ENCODE measurements at places on chromosomes 4 and X.

DNA sequence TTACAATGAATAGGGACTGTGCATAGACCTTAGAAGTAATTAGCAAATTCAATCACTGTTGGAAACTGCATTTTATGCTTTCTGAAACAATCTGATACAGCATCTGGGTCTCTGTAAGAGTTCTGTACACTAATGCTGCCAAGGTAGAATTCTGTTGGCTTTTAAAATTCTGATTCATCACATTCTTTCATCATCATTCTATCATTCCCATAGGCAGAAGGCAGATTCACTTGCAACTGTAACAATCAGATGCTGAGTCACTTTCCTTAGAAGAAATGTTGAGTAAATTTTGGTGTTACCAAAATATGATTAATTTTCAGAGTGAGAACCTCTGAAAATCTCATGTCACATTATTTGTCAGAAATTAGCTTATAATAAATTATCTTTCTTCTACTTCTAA, 267.2 kb downstream of the MAPK10 start:
- DNase-seq = no peak

DNA sequence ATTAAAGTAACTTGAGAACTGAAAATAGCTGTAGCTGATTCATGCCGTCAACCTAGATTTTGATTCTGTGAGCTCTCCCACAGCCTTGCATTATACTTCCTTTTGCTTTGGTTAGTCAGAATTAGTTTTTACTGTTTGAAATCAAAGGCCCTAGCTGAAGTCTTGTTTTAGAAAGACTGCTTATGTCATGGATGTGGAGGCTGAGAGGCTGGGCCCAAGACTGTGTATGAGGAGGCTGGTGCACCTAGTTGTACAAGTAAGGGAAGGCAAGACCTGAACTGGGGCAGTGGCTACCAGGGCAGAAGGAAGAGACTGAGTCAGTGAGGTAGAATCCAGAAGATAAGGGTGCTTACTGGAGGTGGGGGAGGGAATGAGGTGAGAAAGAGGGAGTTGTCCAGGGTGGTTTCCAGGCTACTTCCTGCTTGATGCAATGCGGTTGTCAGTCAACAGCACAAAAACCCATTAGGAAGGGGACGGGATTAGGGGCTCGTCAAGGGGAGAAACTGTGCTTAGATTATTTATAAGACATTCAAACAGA, 76.2 kb upstream of the PAGE3 start:
- DNase-seq = no peak

- DNase-seq = no peak
Measured at GRCh38 chr4:54840992-54841768, 183.4 kb downstream of the KIT start.

DNA sequence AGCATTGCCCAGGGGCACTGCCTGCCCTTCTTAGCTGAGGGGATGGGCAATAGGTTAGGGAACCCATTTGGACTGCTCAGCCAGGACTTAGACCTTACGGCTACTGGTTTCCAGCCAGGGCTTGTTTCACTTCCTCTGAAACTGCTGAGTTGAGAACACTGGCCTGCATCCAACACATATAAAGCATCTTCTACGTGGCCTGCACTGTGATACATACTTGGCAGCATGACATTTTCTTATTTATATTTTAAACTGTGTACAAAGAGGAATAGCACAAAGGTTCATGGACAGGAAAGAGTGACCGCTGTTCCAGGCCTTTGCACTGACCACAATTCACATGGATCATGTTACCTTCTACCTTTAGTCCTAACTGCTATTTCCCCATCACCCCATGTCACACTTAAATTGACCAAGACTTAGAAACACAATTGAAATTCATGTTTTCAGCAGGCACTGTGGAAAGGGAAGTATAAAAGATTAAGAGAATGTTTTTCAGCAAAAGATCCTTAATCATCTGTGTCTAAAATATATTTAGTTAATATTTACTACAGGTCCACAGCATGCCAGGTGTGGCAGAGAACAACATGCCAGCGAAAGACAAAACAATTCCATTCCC, 43.7 kb downstream of the NLGN4X start:
- no peak for DNase-seq

GRCh38 chr4:123676890-123677229, 280.3 kb downstream of the SPRY1 start:
- no peak for DNase-seq

DNA sequence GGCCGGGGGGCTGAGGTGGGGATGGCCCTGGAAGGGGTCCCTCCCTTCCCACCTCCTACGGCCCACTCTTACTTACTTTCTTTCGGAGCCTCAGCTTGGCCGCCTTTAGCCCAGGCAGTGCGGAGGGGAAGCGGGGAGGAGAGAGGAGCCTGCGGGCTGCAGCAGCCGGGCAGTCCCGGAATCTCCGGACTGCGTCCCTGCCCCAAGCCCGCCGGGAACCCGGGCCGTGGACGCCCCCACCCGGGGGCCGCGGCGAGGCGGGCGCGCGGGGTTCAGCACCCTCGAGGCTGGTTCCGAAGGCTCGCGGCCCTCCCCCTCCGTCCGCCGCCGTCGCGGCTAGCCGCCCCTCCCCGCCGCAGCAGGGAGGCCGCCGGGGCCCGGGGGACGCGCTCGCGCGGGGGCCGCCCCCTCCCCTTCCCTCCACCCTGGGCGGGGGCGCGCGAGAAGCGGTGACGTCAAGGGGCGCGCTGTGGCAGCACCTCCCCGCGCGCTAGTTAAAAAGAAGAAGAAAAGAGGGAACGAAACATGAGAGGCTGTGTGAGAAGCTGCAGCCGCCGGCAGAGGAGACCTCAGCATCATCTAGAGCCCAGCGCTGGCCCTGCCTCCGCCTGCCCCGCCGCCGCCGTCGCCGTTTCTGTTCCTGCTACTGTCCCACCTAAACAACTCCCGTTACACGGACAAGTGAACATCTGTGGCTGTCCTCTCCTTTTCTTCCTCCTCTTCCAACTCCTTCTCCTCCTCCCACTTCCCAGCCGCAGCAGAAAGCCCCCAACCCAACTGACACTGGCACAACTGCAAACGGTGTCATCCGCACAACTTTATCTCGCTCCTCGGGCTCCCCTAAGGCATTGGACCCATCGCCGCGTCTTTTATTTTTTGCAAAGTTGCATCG, at the start of gene HHIP:
Gene HHIP (plus strand): TSS at position 526 of the 892 bp plus-strand sequence. CDS start 520 bp downstream, outside the sequence.
- peak; percentile 50 for DNase-seq

GRCh38 chrX:134019567-134020206, 34.3 kb upstream of the GPC3 start:
- DNase-seq = no peak

DNA sequence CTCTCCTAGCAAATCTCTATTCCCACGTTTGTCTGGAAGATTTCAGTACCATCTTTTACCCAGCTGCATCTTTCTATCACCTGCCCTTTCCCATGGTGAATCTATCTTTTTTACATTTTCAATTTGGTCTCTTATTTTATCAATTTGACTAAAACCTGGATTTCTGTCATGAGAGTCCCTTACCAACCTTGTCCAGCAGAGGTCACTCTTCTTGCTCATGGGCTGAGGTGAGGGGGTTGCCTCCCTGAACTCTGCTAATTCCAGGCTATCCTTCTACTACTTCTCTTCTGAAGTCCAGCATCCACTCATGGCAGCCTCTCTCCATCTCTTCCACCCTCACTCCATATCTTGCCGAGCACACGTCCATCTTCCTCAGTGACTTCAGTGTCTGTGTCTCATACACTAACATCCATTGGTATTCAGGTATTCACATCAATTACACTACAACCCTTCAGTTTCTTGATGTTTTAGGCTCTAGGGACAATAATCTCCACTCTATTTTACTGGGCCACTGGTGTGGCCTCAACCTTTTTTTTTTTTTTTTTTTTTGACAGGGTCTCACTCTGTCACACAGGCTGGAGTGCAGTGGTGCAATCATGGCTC, 17.8 kb upstream of the ZNF827 start:
- no peak for DNase-seq

DNA sequence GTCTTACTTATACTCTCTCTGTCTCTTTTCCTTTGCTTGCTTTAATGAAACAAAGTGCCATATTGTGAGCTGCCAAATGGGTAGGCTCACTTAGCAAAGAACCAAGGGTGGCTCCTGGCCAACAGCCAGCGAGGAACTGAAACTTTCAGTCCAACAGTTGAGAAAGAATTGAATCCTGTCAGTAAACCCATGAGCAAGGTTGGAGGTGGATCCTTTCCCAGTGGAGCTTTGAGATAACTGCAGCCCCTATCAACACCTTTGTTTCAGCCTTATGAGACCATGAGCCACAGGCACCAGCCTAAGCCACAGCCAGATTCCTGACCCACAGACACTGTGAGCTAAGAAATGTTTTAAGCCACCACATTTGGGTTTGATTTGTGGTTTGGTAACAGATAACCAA, 362.2 kb downstream of the PDGFC start:
- DNase-seq = no peak

- peak; percentile 50 for DNase-seq
Measured at GRCh38 chr4:1008840-1009541, 2.4 kb upstream of the FGFRL1 start.

DNA sequence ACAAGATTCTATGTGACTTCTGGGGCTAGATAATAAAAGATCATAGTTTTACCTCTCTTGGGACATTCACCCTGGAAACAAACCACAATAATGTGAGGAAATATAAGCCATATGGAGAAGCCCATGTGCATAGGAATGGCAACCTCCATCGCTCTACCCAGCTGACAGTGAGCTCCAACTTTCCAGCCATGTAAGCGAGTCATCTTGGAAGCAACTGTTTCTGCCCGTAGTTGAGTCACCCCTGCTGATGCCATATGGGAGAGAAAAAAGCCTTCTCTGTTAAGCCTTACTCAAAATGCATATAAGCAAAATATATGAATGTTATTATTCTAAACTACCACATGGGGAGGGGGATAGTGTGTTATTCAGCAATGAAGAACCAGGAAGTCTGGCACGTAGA, 31.4 kb upstream of the RELL1 start:
- no peak for DNase-seq

DNA sequence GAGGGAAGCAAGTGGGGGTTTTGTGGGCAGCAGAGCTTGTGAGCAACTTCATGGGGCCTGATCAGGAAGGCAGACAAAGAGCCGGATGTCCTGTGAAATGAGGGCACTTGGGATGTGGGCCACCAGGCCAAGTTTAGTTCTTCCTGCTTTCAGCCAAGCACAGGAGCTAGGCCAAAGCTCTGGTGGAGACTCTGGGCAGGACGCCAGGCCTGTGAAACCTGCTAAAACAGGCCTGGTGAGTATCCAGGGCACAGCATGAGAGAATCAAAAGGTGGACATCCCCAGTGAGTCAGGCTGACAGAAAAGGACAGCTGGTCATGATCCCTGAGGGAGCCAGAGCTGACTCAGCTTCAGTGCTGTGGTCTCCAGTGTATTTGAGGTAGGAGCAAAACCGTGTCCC, 95.7 kb downstream of the NPNT start:
- peak; percentile 75 for DNase-seq

DNA sequence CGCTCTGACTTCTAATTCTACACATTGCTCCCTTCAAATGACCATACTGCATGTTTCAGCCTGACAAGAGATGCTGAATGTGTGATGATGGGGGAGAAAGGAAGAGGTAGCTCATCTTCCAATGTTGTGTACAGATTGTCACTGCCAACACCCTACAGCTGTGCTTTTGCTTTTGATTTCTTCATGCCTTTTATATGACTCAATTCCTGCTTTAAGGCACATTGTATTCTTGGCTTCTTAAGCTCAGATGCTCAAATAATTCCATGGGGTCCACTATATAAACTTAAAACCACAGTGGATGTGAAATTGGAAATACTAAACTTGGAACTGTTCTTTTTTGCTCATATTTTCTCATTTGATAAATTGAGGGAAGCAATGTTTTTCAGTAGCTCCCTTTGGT, 183.2 kb upstream of the WDFY3 start:
- DNase-seq = no peak

DNA sequence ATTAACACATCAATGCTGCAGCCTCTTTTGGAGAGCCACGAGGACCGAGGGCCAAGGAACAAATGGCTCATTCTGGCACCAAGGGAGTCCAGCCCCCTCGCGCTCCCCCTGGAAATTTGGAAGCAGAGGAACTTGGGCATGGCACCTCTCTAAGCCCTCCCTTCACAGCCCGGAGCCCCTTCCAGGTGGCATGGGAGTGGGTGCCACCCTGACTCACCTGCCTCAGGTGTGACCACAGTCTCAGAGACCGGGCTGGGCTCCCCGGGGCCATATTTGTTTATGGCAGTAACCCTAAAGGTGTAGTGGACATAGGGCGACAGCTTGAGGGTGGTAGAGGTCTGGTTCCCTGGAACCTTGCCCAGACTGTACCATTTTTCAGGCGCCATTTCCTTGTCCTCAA, 18.8 kb downstream of the L1CAM start:
- no peak for DNase-seq

- no peak for DNase-seq
Measured at GRCh38 chr4:77856152-77856551, 6.5 kb upstream of the MRPL1 start.

DNA sequence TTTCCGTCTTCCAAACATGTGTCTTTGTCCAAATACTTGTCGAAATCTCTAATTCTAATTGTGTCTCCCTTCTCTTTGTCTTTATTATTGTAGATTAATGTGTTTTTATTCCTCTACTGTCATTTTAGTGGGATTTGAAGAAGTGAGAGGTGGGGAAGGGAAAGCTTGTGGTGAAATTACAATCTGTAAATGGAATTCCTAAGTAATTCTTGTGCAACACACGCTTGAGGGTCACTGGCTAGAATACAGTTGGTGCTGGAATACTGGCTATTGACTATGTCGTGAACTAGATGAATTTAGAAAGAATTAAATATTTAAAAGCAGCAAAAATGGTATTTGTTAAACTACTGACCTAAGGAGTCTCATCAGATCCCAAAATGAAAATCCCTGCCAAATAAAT, 10.7 kb upstream of the FNIP2 start:
- no peak for DNase-seq

- DNase-seq = peak; percentile 83
Measured at GRCh38 chrX:45769761-45770582, 569.3 kb upstream of the DIPK2B start.

- DNase-seq = no peak
Measured at GRCh38 chr4:56731857-56732256, 50.8 kb upstream of the HOPX start.

DNA sequence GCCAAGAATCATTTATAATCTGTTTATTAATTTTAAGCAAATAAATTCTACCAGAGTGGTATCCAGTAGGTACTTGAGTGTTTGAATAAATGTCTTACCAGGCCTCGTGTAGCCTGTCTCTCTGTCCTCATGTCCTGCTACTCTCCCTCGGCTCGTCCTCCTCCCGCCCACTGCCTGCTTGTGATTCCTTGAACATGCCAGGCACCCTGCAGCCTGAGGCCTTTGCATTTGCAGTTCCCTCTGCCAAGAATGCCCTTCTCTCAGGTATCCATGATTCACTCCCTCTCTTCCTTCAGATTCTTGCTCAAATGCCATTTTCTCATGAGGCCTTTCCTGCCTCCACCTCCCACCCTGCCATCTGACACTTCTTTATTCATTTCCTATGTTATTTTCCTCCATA, 209.7 kb upstream of the PRPS2 start:
- no peak for DNase-seq

DNA sequence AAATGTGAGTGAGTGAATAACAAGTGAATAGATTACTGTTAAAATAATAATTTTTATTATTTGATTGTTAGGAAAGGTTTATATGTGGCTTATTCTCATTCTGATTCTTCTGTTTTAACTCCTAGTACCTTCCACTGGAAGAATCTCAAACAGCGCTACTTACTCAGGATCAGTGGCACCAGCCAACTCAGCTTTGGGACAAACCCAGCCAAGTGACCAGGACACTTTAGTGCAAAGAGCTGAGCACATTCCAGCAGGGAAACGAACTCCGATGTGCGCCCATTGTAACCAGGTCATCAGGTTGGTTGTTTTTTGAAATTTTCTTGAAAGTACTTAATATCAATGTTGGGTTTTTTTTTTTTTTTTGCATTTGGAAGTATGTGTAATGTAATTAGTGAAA, 117.6 kb upstream of the BMPR1B start:
- no peak for DNase-seq

Data from uterus (tissue), 4 donors.